ENCODE measurements at places on chromosomes 7 and 10. TPM values are rescaled to one million over a fixed set of nuclear protein-coding genes. Genes with fewer than 3 reads are reported as not detected.

Gene CYP2C19
- total RNA-seq = not detected

Gene MUC12
- 0.85 TPM for total RNA-seq

Gene LYZL1
- not detected for total RNA-seq

- no peaks in the 10 kb centered on the region for H3K27me3 ChIP-seq
- no peak for DNase-seq
- no peaks in the 10 kb centered on the region for H3K36me3 ChIP-seq
- H3K27ac ChIP-seq = no peak overlapping the region
These were observed 45.2 kb downstream of the EBF3 start for GRCh38 chr10:129918836-129919235.

- H3K4me3 ChIP-seq = no peak overlapping the region
- DNase-seq = no peak
- no peaks in the 10 kb centered on the region for H3K36me3 ChIP-seq
These were observed 64.3 kb downstream of the HOXA1 start for GRCh38 chr7:27031289-27032172.

- no peaks in the 10 kb centered on the region for H3K36me3 ChIP-seq
- no peak for DNase-seq
- no peak overlapping the region for H3K4me3 ChIP-seq
- H3K4me1 ChIP-seq = no peaks in the 10 kb centered on the region
- H3K27ac ChIP-seq = no peak overlapping the region
These were observed 162.0 kb upstream of the PLXNA4 start for GRCh38 chr7:132738254-132738653.
